ENCODE measurements at places on chromosomes 12 and 14. TPM values are rescaled to one million over a fixed set of nuclear protein-coding genes. Genes with fewer than 3 reads are reported as not detected.

The FZD10 gene
- not detected for total RNA-seq

The KITLG gene
- not detected for total RNA-seq

The GPR68 gene
- total RNA-seq: 2.9 TPM

The TESPA1 gene
- total RNA-seq: 98.2 TPM

The ZDHHC22 gene
- not detected for total RNA-seq

The ASPG gene
- total RNA-seq: not detected

The PPM1A gene
- total RNA-seq: 97.2 TPM

The DLK1 gene
- total RNA-seq: not detected

The KRT78 gene
- total RNA-seq: not detected

The PRB2 gene
- not detected for total RNA-seq

The LRRC9 gene
- total RNA-seq: not detected

The ACOT2 gene
- total RNA-seq: 17.6 TPM

The DTX1 gene
- total RNA-seq: 14.0 TPM

The CCDC197 gene
- not detected for total RNA-seq

The OR4E2 gene
- total RNA-seq: not detected

The NOXRED1 gene
- 0.42 TPM for total RNA-seq

The ABCD2 gene
- total RNA-seq: 1.6 TPM

The NOS1 gene
- total RNA-seq: not detected

The TRIAP1 gene
- 34.3 TPM for total RNA-seq

The ANO2 gene
- not detected for total RNA-seq

The IPO4 gene
- total RNA-seq: 37.9 TPM

The SMCO3 gene
- not detected for total RNA-seq

The FAIM2 gene
- total RNA-seq: not detected

The TBX5 gene
- total RNA-seq: not detected

The IL26 gene
- total RNA-seq: 0.25 TPM

The BCL2L14 gene
- total RNA-seq: 0.38 TPM

The DDN gene
- 0.30 TPM for total RNA-seq

The ACYP1 gene
- total RNA-seq: 9.4 TPM

The MFAP5 gene
- not detected for total RNA-seq

The EPYC gene
- not detected for total RNA-seq

The PSMA6 gene
- total RNA-seq: 80.8 TPM

The DPY19L2 gene
- not detected for total RNA-seq

The NFATC4 gene
- not detected for total RNA-seq

The IFNG-AS1 gene
- total RNA-seq: 0.55 TPM

The ENDOU gene
- total RNA-seq: not detected

The PTGER2 gene
- 4.8 TPM for total RNA-seq

The KRT8 gene
- total RNA-seq: 0.89 TPM

The POTEM gene
- not detected for total RNA-seq

The B3GNT4 gene
- not detected for total RNA-seq

The IAPP gene
- total RNA-seq: not detected

The LMNTD1 gene
- total RNA-seq: not detected

The BMP4 gene
- total RNA-seq: not detected

The SYCP3 gene
- 0.22 TPM for total RNA-seq

The TCP11L2 gene
- 144 TPM for total RNA-seq

The CYP46A1 gene
- 0.11 TPM for total RNA-seq

The OTX2 gene
- total RNA-seq: not detected

The PROX2 gene
- 0.25 TPM for total RNA-seq
